ENCODE measurements at places on chromosomes 7 and 10.

- DNase-seq: no peak
Measured at GRCh38 chr10:69866246-69866687, 64.6 kb downstream of the COL13A1 start.

DNA sequence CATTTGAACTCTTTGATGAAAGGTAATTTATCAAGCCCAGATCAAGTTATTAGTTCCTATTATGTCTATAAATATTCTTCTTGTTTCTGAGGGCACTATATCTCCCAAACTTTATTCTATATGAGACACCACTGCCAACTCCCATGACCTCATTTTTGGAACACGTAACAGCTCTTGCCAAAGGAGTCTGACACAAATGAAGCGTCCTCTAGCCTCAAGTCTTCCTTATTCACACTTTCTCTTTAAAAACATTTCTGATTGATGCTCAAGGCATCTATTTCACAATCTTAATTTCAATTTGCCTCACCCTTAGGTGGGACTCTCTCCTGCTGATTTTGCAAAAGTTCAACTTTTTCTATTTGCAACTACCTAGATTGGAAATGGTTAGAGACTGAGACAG lies 848.4 kb downstream of the GATA3 start:
- DNase-seq: no peak

GRCh38 chr10:54742416-54742815 lies 58.6 kb downstream of the PCDH15 start:
- no peak for DNase-seq

GRCh38 chr10:91953600-91954160 lies 30.1 kb downstream of the BTAF1 start:
- DNase-seq: no peak

DNA sequence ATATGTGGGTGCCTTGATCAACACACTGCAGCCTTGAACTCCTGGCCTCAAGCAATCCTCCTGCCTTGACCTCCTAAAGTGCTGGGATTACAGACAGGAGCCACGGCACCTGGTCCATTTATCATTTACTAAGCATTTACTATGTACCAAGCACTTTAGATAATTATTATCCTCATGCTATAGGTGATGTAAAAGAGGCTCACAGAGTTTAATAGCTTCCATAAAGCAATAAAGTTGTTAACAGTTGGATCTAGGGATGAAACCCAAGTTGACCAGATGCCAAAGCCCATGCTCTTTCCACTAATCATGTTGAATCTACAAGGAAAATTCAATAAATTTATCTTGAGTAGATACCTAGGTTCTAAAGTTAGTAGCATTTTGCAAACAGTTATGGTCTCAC lies 5.0 kb downstream of the NAPEPLD start:
- DNase-seq: no peak

DNA sequence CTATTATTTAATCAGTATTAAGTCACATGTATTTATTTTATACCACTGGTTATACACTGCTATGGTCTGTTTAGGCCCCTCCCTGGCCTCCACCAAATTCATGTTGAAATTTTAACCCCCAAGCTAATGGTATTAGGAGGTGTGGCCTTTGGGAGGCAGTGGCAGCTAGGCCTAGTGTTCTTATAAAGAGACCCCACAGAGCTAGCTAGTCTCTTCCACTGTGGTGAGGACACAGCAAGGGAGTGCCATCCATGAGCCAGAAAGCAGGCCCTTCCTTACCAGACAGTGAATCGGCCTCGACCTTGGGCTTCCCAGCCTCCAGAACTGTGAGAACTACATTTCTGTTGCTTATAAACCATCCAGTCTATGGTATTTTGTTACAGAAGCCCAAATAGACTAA lies 28.7 kb downstream of the RBM48 start:
- no peak for DNase-seq

DNA sequence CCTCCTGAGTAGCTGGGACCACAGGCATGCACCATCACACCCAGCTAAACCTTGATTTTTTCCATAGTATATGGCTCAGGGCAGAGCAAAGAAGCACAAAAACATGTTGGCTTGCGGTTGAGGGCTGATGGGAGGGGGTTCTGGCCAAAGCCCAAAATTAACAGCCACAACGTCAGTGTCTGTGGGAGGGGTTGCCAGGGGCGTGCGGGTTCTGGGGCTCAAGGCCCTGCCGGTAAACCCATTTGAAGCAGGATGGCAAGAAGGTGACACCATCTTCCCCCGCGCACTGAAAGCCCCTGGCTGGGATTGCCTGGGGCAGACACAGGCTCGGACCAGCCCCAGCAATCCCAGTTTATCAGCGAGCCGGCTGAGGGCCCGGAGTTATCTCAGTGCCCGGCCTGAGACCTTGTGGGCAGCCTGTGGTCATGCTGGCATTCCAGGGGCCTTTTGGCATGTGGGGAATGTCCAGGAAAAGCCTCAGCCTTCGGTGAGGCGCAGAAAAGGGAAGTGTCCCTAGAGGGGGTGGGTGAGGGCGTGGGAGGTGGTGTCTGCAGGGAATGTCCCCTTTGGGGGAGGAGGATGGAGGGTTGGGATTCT lies 167.7 kb upstream of the TNRC18 start:
- no peak for DNase-seq

- DNase-seq: no peak
Measured at GRCh38 chr10:18377898-18378297, 237.7 kb downstream of the CACNB2 start.

GRCh38 chr10:130072247-130072646 lies 38.4 kb downstream of the C10orf143 start:
- no peak for DNase-seq

DNA sequence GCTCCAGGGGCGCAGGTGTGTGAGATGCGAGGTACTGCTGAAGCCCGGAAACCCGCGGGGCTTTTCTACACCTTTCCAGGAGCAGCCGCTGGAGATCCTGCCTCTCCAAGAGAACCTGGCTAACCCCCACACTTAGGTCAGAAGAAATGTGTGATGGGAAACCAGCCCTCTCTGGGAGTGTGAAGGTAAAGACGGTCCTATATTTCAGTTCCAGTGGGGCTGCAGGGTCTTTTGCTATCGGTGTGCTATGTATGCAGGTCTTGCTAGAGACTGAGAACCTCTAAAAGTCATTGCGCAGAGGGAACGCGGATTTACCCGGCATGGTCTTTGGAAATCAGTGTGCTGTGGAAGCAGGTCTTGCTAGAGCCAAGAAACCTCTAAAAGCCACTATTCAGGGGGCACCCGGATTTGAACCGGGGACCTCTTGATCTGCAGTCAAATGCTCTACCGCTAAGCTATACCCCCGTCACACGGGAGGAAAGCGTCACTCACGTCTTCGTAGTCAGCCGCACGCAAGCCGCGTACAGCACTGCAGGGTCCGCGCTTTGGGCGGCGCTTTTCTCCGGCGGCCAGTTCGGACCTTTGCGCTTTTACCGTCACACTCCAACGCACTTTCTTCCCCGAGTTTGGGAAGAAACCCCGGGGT lies 46.0 kb downstream of the ZNF777 start:
- DNase-seq: peak; percentile 48

- peak; percentile 33 for DNase-seq
Measured at GRCh38 chr10:43265799-43266721, 805 bp downstream of the RASGEF1A start.

DNA sequence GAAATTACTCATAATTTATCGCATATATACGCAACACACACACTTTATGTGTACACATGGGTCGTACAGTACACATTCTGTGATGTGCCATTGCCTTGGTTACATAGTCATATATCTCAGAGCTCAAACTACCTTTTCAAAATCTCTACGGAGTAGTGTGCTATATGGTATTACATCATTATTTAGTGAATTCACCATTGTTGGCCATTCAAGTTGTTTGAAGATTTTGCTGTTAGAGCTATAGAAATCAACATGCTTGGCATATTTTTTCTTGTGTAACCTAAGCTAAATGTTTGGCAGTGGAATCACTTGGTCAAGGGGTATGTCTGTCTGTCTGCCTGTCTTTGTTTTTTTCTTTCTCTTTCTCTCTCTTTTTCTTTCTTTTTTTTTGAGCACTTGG lies 42.0 kb upstream of the MMD2 start:
- no peak for DNase-seq

DNA sequence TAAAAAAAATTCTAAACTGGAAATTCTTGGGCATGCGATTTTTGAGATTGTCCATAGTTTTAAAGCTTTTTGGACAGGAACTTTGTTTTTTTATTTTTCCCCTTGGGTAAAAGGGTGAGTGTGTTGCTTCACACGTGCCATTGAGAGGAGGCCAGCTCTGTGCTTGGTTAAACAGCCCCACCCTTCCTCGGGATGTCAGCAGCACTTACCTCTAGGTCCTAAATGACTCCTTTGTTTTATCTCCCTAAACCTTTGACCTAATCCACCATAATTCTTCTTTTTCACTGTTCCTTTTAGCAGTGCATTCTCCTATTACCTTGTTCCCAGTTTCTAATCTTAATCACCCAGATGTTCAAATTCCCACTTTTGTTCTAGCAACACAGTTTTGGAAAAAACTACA lies 83.5 kb downstream of the SEMA3D start:
- DNase-seq: no peak

GRCh38 chr7:43590862-43591557 lies 8.1 kb downstream of the STK17A start:
- no peak for DNase-seq

GRCh38 chr10:98481404-98481945 lies 34.7 kb upstream of the HPS1 start:
- no peak for DNase-seq

- DNase-seq: no peak
Measured at GRCh38 chr10:113991091-113991860, 52.4 kb upstream of the ADRB1 start.

DNA sequence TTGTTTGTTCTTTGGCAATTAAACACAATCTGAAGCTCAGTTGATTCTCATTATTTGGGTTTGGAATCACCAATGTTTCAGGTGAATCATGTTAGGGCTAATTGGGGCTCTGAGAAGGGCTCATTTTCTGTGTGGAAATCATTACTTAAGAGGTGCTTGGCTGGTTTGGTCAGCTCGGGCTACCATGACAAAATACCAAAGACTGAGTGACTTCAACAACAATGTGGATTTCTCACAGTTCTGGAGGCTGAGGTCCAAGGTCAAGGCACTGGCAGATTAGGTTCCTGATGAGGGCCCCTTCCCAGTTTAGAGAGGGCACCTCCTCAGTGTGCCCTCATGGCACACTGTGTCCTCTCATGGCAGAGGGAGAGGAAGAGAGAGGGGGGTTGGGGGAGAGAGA lies 121.3 kb downstream of the ZNF248 start:
- no peak for DNase-seq

GRCh38 chr10:74637685-74638084 lies 188.7 kb upstream of the KAT6B start:
- DNase-seq: no peak

DNA sequence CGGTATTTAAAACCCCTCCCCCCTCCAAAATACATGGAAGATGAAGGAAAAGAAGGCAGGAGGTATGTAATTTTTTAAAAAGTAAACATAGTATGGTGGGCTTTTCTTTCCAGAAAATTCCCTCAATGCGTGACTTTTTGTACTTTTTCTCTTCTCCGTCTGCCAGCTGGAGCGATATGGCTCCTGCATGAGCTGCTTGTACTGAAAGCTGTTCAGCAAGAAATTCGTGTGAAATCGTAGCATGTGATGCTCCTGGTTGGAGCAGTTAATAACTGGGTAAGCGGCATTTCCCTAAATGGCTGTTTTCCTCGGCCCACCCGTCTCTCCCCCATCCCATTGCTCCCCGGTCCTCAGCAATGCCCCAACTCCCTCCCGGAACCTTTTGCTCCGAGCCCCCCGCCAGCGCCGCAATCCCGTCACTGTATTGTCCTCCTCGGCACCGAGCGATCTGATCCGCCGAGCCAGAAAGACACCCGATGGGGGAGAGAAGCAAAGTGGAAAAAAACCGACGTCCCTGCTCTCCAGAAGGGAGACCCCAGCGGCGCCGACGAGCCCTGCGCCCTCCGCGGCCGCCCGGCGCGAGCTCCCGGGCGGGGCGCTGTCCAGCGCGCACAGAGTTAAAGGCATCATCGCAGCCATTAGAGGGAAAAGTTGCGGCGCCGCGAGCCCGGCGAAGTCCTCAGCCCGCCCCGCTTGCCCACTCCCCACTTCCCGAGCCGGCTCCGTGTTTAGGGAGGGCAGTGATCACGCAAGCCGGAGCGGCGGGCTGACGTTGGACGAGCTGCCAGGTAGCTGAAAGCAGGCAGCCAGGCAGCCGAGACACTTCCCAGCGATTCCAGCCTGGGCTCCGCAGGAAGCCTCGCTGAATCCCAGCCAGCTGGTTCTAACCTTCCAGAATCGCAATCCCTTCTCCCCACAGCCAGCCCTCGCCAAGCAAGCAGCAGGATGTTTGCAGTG lies at the start of gene VSTM2A:
Gene VSTM2A, plus strand, starts transcription at position 707 of the 957 bp plus-strand sequence. CDS start 356 bp downstream, outside the sequence.
- no peak for DNase-seq

GRCh38 chr7:30246392-30246791 lies 38.0 kb upstream of the ZNRF2 start:
- no peak for DNase-seq

DNA sequence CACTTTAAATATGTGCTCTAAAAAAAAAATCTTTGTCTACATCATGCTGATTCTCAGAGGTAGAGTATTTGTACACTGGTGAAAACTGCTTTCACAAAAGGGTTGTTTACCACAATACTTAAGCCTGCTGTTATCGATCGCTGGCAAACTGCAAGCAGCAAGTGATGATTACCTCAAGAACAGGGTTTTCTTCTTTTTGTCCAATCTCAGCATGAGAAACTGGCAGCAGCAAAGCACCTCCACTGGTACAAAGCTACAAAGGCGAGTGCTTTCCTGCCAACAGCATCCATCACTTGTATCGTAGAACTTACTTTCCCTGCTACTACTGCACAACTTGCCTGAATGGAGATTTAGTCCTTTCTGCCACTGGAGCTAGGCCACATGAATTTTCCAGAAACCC lies 276.5 kb downstream of the DGKB start:
- no peak for DNase-seq

DNA sequence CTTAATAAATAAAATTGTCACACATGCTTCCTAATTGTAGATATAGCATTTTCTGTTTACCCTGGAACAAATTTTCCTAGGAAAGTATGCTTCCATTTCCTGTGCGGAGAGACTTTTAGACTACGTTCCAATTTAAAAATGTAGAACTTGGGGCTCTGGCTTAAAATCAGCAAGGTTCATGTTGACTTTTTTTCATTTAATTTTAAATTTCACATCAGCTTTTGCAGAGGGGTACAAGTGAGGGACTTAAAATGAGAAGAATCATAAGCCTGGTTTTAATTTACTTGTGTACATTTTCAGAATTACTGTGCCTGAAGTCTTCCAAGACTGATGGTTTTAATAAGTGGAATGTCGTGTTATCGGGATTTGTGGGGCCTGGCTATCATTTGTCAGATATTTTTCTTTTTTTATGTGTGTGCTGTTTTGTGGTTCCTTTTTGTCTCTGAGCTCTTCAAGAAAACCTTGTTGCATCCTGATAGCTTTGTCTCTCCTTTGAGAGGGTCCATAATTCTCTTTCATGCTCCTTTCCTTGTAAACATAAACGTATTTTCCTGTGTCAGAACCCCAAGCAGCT lies 8.8 kb upstream of the ATRNL1 start:
- no peak for DNase-seq

- DNase-seq: no peak
Measured at GRCh38 chr10:75297021-75297599, 61.4 kb upstream of the COMTD1 start.

DNA sequence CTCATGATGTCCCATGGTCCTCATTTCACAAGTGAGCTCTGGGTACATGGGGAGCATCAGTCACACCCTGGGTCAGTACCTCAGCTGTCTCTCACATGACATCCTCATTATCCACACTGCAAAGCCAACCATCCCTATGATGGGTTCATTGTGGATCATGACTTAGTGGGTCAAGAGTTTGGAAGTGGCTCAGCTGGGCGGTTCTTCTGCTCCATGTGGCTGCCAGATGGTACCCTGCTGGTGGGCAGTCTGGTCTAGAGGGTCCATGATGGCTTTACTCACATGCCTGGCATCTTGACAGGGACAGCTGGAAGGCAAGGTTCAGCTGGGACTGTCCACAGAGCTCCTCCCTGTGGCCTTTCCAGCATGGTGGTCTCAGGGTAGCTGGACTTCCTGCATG lies 19.1 kb upstream of the PSMG3 start:
- DNase-seq: no peak

All from activated T-cell treated with anti-CD3 and anti-CD28 coated beads for 1 hour (primary cell).